ENCODE measurements at places on chromosomes 1 and 21.

DNA sequence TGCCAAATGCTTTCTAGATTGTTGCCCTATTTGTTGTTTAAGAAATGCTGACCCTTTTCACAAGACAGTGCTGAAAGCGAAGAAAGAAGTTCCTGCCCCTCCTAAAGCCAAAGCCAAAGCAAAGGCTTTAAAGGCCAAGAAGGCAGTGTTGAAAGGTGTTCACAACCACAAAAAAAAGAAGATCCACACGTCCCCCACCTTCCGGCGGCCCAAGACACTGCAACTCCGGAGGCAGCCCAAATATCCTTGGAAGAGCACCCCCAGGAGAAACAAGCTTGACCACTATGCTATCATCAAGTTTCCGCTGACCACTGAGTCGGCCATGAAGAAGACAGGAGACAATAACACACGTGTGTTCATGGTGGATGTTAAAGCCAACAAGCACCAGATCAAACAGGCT is 55.7 kb downstream of the PSMG1 start:
- no peak for DNase-seq

GRCh38 chr1:214341459-214341858 is 60.5 kb downstream of the SMYD2 start:
- DNase-seq, result no peak

DNA sequence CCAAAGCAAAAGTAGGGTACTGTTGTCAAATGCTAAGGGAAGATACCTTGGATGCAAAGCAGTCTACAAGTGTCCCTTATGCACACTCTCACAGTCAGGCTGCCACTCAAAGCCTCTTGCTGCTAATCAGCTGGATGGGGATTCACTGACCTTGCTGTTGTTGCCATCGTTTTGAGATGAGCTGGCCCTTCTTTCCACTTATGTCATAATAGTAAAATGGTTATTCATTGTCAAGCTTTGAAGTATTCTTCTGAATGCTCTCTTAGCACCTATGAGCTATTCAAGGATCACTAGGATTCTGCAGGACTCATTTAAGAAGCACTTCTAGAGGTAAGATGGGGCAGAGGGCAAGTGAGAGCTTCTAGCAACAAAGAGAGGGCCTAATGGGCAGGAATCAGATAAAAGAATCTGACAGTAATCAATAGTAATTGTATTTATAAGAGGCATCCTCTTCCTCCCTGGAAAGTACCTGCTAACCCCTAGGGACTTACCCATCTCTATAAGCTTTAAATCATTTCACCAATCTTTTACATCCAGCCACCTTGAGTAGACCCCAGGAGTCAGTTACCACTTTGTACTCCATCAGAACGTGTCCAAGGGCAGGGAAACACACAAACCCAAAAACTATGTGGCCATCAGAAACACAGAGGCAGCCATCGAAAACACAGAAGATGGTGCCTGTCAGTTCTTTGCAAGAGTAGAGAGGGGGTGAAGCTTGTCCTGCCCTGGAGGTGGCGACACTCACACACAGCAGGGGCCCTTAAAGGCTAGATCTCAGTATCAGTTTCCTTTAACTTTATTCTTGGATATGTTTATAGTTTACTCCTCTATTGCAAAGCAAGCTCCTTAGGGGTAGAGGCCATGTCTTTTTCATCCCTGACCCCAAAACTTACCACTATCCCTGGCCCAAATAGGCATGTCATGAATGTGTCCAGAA is 103.7 kb upstream of the NFIA start:
- no peak for DNase-seq

GRCh38 chr1:222817529-222817928 is 2.7 kb downstream of the DISP1 start:
- DNase-seq, result no peak

GRCh38 chr1:29576510-29576909 is 340.2 kb downstream of the PTPRU start:
- DNase-seq, result no peak

DNA sequence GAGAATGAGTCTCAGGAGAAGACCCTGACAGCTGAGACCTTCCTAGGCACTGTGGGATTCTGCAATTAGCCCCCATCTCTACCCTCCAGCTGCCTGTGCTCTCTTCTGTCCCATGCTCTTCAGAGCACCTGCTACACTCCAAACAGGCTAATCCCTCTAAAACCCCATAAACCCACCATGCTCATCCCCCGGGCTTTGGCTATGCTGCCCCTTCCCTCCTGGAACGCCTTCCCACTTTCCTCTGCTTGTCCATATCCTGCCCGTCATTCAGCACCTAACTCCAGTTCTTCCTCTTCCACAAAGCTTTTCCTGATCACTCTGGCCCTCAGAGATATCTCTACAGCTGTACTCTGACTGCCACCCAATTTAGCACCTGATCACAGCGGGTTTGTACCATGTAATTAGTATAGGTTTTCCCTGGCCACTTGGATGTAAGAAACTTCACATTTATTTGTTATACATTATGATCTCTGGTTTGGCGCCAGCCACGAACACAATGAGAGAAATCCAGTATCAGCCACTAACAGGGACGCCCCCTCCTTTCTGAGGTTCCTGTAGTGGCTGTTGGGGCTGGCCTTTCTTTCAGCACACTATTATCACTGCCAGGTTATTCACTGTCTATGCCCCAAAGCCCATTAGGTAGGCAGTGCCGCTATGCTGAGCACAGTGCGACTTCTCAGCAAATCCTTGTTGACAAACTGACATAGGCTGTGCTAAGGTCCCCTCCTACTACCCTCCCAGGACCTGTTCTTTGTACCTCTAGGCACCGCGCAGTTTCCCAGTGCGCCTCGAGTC is 45.1 kb downstream of the CDC7 start:
- no peak for DNase-seq

GRCh38 chr1:211541720-211542477 is 37.1 kb downstream of the SLC30A1 start:
- peak; percentile 26 for DNase-seq

DNA sequence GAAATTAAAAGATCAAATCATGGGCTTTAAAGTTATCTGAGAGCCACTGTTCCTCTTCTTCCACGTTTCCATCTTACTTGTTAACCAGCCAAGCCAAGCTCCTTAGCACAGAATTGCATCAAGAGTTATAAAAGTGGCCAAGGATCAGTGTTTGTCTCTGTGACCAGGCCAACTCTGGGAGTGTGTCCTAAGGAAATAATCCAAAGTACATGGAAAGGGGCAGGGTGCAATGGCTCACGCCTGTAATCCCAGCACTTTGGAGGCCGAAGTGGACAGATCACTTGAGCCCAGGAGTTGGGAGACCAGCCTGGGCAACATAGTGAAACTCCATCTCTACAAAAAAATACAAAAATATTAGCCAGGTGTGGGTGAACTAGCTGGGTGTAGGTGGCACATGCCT is 10.0 kb upstream of the MPZL1 start:
- DNase-seq, result no peak

DNA sequence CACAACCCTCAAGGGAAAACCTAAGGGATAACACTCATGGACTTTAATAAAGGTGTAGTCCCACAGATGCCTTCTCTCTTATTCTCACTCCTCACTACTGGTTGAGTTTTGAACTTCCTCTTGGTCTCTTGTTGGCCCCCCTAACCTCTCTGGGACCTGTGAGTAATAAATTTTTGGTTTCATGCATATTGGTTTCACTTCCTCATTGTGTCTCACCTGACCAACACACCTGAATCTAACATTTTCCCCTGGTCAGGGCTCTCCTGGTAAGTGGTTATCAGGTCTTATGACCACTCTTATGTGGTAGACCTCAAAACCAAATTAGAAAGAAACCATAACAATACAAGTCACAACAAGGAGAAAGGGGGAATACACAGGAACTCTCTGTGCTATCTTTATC is 60.5 kb upstream of the PRMT6 start:
- DNase-seq, result no peak

DNA sequence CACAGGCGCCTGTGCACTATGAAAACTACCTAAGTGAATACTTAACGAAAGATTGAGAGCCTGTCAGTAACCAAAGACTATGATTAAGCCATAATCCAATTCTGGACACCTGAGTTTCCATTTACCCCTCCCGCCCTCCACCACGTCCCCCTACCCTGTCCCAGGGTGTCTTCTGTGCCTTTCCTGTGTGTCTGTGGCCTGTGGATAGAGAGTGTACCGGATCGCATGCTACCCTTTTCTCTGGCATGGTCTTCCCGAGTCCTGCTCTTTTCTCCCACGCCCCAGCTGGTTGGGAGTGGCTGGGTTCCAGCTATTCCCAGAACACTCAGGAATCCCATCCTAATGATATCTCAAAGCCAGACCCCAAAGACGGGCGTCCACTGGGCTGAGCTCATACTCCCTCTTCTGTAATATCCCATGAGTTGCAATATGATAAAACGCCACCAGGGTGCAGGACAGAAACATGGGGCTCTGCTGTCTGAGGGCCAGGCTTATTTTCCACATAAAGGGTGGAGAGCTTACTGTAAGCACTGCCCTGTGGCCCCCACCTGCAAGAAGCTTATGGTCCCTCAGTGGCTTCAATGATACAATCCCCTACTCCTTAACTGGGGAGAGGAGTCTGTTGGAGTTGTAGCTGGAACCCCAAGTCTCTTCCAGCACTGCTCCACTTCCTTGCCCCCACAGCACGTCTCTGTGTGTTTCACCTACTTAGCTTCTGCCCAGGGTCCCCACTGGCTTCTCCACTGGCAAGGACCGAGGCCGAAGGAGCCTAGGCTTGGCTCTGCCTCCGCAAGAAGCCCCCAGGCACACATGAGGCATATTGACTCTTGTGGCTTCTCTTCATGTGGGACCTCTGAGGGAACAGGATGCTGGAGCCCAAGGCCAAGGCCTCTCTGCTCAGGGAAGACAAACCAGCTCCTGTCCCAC is 17.6 kb upstream of the ALX3 start:
- no peak for DNase-seq

Measured in renal cortex interstitium (tissue), 15 donors.